Fibroblast of skin of abdomen (primary cell): ENCODE measurements at places on chromosomes 16 and 17.
A peak's percentile ranks its signal among the peaks of the same experiment; 100 is the strongest.

DNA sequence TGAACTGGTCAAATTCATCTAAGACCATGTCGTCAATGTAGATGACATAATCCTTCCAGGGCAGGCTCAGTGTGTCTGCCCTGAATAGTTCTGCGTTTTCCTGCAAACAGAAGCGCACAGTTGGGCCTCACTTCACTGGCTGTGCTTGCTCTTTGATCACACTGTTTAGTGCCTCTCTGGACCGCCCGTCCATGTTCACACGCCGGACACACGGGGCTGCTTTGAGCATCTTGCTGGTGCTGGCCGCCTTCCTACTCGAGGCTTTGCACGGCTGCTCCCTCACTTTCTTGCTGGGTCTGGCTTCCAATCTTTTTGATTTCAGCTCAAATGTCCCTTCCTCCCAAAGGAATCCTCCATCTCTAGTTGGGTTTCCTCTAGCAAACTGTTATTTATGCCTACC, 37.4 kb downstream of the DNAH17 start:
- DNase-seq, result no peak

- DNase-seq, result no peak
Measured at GRCh38 chr16:10370096-10370726, 15.7 kb upstream of the ATF7IP2 start.

DNA sequence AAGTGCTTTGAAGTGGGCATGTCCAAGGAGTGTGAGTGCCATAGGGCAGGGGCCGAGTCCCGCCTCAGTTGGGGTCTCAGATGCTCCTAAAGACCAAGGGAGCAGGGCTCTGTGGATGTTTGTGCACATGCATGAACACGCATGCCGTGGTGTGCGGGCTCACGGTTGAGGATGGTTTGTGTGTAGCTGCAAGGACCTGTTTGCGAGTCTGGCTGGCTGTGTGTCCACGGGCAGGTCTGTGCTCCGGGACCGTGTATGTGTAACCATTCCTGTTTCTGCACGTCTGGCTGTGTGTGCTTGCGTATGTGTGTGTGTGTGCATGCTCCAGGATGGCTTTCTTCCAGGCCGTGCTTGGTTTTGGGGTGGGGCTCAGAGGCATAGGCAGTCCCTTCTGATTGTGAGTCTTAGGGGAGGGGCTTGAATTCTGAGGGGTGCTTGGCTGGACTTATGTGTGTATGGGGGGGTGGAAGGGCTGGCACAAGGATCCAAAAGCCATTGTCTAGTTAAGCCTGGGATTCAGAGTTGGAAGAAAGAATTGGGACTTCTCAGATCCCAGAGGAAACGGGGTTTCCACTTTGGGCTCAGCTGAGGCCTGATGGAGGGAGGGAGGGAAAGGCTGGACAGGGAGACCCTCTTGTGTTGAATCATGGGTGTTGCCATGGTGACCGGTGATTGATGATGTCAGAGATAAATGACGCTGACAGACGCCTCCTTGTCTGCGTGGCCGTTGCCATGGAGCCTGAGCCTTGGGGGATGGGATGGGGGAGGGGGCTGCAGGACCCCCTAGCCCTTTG, 14.4 kb downstream of the GJD3 start:
- peak; percentile 70 for DNase-seq

- peak; percentile 73 for DNase-seq
Measured at GRCh38 chr16:10600782-10601443, 20.5 kb upstream of the EMP2 start.

DNA sequence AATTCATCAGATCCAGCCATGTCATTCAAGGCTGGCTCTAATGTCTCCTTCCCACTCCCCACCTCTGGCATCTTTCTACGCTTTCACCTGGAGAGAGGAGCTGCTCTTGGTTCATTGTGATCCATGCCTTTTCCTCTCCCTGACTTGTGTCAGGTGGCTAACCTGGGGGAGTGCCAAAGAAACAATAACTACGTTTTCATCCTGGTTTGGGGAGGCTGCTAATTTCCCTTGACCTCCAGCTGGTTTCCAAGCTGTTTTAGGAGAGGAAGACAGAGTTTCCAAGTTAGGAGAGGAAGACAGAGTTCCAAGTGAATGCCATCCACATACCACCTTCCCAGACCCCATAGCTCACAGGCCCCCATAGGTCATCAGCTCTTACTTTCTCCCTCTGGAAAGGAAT, 40.0 kb upstream of the HLF start:
- no peak for DNase-seq

DNA sequence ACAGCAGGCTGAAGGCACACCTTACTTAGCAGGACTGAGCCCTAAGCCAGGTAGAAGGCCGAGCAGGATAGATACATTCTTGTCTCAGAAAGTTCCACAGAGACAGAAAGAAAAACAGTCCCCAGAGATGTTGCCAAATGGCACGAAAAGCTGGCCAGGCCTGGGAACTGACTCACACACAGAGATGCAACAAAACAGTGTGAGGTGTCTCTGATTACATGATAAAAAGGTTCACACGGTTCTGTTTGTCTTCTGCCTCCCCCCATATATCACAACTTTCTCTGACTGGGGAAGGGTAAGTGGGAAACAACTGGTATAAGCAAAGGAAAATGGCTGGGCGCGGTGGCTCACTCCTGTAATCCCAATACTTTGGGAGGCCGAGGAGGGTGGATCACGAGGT, 1.7 kb downstream of the WBP2 start:
- DNase-seq, result no peak

DNA sequence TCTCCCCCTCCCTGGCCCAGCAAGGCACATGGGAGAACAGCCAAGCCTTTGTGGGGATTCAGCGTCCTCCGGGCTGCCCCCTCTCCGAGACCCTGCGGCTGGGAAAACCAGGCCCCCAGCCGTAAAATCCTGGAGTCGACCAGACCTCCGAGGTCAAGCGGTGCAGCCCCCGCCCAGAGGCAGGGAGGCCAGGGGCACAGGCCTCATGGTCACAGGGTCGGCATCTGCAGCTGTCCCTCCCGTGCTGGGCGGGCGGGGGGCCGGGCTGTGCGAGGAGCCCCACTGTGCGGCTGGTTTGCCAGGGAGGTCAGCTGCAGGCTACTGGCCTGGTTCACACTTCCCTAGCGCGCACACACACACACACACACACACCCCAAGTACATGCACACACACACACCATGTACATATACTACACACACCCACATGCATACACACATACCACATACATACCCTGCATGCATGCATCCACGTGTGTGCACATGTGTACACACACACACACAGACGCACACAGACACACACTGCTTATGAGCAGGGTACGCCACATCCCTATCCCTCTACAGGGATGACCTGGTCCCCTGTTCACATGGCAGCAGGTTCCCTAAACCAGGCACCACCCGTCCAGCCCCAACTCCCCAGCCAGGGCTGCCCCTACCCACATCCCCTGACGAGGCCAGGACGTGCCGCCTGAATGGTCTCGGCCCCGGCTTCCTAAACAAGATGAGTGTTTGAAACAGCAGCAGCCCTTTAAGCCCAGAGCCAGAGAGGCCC, 108.9 kb upstream of the CIBAR2 start:
- no peak for DNase-seq

- DNase-seq, result no peak
Measured at GRCh38 chr16:1788095-1788707, 5.3 kb downstream of the IGFALS start.
